ENCODE measurements at places on chromosomes 3 and 15.

GRCh38 chr15:74664028-74664616 lies 31.7 kb downstream of the EDC3 start:
- no peak for DNase-seq

DNA sequence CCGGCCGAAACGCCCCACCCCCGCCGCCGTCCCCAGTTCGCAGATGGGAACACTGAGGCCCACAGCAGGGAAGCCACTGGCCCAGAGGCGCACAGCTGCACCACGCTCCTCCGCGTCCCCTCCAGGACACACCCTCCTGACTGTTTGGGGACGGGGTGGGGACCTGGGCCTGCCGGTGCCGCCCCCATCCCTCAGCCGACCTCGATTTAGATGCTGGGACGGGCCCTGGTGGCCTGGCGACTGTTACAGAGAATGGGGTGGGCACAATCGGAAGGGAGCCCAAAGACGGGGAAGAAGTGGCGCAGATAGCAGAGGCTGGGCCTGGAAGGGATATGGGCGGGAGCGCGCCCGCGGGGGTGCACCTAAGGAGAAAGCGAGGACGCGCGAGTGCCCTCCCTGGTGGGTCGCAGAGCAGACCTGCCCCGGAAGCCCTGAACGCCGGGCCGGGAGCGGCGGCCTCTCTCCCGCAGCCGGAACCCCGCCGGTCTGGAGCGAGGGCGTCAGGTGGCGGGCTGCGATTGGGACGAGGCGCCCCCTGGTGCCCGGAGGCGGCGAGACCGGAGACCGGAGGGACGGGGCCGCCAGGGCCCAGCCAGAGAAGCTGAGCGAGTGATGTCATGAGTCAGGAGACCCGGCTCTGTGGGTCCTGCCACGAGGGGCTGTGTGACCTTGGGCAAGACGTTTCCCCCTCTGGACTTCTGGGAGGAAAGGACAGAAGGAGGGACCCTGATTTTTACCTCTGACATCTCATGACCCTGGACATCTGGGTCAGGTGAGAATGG lies 78.4 kb downstream of the IQSEC1 start:
- DNase-seq, result peak; percentile 92

DNA sequence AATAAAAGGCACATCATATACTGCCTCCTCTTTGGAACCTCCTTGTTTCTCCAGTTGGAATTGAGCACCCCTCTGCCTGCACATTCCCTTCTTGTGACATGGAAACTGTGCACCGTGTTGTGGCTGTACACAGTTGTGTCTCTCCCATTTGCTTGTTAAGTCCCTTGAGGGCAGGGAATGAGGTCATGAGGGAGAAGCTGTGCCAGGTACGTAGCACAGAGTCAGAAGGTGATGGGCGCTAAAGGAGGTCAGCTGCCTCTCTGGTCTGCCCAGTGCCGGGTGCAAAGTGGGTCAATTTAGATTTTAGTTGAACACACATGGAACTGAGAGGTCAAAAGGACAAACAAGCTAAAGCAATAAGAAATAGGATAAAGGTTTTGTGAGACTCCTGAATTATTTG lies 124.4 kb downstream of the FAM43A start:
- DNase-seq, result no peak

GRCh38 chr3:160618363-160618762 lies 53.0 kb upstream of the KPNA4 start:
- no peak for DNase-seq

DNA sequence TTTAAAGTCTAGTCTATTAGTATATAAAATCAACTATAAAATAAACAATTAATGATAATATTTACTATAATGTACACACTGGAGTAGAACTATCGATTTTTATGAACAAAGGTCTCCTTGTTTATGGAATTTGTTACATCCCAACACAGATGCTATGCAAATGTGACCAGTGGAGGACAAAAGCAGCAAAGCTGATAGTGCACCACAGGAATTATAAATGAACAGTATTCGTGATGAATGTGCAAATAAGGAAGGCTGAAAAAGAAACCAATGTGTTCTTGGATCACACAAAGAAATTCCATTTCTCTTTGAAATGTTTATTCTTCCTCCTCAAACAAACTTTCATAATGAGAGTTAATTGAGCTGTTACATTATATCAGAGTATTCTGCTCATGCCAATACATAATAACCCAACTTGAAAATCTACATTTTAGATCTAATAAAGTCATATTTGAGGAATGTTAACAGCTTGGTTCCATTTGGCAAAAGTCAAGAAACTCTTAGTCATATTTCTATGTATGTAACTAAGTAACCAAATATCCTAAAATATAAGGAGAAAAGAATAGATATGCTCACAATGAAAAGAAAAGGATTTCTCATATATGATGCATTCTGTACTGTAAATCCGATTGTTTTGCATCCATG lies 79.3 kb downstream of the NEK10 start:
- DNase-seq, result no peak

DNA sequence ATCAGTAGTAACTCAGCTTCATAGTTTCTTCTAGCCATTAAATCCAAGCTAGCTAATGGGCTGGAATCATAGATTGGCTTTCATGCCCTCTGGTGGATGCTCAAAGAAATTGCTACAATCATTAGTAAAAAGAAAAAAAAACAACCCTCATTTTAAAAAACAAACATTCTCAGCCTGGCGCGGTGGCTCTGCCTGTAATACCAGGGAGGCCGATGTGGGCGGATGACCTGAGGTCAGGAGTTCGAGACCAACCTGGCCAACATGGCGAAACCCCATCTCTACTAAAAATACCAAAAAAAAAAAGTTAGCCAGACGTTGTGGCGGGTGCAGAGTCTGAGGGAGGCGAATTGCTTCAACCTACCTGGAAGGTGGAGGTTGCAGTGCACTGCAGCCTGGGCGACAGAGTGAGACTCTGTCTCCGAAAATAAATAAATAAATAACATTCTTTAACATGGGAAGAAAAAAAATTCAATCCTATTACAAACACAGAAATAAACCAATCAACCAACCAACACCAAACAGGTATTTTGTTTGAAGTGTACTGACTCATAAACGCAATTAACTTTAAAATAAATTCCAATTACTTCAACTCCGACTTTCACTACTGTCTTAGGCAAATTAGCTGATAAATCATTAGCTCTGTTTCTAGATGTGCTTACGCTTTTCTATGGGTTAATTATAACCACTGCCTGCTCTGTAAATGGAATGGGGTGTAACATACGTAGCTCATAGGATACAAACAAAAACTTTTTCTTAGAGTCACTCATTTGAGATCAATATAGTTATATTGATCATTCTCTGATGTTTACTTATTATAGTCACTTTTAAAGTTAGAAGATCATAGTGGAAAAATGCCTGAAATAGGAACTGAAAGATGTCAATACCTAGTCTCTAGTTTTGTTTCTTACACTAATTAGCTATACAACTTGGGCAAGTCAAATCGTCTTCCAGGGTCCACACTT lies 24.9 kb downstream of the TMEM207 start:
- DNase-seq, result peak; percentile 65

- DNase-seq, result peak; percentile 91
Measured at GRCh38 chr3:46208167-46208704, at the start of gene CCR1. CCR1 (minus strand) TSS chr3:46208313; CDS start chr3:46204313, 4,000 bp downstream.

GRCh38 chr3:13718000-13718399 lies 161.9 kb downstream of the WNT7A start:
- no peak for DNase-seq

- no peak for DNase-seq
Measured at GRCh38 chr3:71260782-71261181, 322.7 kb downstream of the FOXP1 start.

GRCh38 chr15:28219116-28219515 lies 102.9 kb downstream of the HERC2 start:
- DNase-seq, result no peak

DNA sequence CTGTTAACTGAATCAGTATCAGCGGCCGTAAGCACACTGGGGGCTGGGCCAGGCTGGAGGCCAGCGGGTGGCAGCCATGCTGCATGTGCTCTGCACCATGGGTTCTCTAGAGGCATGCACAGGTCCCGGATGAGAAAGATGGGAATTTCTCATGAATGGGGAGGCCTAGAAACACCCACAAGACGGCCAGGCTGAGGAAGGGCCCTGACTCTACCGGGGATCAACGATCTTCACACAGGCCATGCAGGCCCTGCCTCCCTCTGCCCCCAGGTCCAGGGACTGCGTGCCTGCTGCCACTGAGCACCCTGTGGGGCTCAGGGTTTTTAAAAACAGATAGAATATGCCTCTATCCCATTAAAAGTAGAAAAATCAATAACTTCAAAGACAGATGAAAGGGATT lies 32.7 kb downstream of the SLC41A3 start:
- no peak for DNase-seq

GRCh38 chr3:192275741-192276355 lies 451.5 kb downstream of the FGF12 start:
- DNase-seq, result no peak

GRCh38 chr15:51111061-51111460 lies 16.4 kb upstream of the TNFAIP8L3 start:
- DNase-seq, result no peak

DNA sequence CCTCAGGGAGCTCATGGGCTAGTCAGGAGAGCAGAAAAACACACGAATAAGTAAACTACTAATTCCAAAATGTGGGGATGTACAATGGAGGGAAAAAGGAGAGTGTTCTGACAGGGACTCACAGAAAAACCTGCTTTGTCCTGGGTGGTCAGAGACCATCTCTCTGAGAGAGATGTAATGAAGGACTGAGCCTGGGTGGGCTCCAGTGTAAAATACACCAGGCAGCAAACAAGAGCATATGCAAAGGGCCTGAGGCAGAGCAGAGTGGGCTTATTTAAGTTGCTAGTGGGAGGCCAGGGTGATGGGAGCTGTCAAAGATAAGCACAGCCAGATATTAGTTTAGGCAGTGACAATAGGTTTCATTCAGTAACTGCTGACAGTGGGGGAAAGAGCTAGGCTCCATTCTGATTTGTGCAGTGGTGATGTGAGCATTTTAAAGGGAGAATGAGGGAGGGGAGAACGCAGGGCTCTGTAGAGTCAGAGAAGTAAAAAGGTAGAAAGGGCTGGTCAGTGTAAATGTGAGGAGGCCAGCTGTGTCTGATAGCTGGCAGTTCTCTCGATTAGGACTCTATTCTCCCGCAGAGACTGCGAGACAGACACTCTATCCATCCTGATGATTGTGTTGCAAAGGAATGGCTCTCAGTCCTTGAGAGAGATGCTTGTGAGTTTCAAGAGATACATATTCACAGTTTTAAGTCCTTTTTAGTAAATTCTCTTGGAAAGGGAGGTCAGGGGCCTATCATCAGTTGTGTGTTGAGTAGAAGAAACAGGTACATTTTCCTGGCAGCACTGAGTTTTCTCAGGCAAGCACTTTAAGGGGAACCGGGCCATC lies 3.5 kb downstream of the TF start:
- DNase-seq, result no peak

GRCh38 chr15:85826756-85827515 lies 32.2 kb upstream of the KLHL25 start:
- DNase-seq, result no peak

- peak; percentile 76 for DNase-seq
Measured at GRCh38 chr3:132256989-132257388, 60.2 kb upstream of the ACP3 start.

DNA sequence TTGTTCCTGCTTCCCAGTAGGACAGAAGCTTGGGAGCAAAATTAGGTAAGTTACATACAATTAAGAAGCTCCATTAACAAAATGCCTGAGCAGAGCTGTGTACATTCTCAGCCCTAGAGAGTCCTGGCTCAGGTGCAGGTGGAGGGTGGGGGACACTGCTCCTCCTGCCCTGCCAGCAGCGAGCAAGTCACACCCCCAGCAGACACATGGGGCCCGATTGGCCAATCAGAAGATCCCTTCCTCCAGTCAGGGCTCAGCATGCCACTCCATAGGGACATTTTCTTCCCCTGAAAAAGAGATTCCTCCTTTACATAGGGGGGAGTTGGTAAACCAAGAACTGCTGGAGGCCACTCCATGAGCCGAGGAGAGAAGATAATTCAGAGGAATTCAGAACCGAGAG lies 62.1 kb downstream of the PLXNA1 start:
- DNase-seq, result no peak

DNA sequence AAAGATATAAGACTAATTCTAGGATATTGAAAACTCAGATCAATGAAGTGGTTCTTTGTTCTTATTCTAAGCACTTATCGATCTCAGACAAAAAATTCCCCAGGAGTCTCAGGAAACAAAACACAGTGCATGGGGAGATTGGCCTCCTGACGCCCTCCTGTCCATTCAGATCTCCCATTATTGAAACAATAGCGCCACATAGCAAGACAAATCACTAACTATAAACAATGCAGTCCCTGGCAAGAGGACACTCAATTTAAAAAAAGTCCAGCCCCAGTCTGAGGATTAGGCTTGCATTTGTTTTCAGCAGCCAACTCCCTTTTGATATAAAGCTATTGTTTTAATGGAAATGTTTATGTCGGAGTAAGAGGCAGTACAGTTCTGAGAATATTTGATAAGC lies 528.2 kb downstream of the GABRG3 start:
- no peak for DNase-seq

GRCh38 chr3:184602372-184603150 lies 41.0 kb downstream of the EPHB3 start:
- DNase-seq, result no peak

DNA sequence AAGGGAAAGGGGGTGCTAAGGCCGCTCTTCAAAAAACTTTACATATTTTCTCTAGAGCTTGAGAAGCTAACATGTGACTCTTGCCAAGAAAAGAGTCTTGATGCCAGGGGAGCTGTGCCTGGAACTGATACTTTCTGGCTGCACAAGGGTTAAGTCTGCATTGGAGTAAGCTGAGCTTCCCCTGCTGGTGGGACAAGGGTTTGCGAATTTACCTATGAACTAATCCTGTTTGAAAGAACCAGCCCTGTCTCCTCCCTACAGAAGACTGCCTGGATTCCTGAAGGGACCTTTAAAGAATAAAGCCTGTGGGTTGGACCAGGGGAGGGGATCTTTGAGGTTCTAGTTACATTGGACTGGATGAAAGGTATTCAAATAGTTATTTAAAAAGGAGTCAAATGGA lies 58.3 kb upstream of the EPHA3 start:
- DNase-seq, result peak; percentile 18

GRCh38 chr3:10268930-10269329 lies 20.7 kb downstream of the TATDN2 start:
- DNase-seq, result no peak

DNA sequence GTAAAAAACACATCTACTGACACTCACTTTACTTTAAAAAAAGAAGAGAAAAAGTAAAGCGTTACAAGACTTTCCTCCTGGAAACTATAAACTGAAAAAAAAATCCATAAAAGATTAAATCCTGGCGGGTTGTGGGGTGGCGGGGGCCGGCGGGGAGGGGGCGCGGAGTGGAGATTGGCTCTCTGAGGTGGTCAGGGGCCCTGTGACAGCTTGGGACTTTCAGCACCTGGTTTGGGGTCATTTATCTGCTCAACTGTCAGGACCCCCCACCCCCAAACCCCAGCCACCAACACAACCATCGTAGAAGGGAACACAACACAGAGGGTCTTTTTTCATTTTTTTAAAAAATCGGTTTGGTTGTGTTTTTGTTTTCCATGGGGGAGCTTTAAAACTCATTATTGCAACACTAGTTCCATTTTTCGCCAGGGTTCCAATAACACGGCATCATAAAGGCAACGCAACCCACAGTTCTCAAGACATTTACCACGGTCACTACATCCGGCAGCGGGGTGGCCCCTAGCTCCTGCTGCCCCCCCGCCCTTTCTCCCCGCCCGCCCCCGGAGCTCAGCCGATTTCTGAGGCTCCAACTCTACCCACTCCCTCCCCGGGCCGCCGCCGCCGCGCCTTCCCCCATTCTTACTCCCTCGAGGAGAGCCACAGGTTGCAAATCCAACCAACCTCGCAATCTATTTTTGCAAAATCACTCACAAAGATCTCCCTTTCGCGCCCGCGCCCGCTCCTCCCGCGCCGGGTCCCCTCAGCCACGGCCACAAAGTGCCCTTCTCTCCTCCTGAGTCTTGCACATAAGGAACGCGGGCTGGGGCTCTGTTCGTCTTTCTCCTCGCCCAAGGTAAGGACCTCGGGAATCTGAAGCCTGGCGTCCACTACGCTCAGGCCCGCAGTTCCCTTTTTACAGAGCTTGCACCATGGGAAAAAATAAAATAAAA lies 1.8 kb downstream of the BCL6 start:
- peak; percentile 39 for DNase-seq

Measured in NB4 (cell line).